CD4-positive, CD25-positive, alpha-beta regulatory T cell (primary cell): ENCODE measurements at places on chromosomes 7 and 10. TPM values are rescaled to one million over a fixed set of nuclear protein-coding genes. Genes with fewer than 3 reads are reported as not detected.

- DNase-seq = no peak
Measured at GRCh38 chr7:51308265-51308664, 8.3 kb downstream of the COBL start.

- DNase-seq = no peak
Measured at GRCh38 chr7:90625562-90625961, 29.4 kb downstream of the CDK14 start.

DNA sequence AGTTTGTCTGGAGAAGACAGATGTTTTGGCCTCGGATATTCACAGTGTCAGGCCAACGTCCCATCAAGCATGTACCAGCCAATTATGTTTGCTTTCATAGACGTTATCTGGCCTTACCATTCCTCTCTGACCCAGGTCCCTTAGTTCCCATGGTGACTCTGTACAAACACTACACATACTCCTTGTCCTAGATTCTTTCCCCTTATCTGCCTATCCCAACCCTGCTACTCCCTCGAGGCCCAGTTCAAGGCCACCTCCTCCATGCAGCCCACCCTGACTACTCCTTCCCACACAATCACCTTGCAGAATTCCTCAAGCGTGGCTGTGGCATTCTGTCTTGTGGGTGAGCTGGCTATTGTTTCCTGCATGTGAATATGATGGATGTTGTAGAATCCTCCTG, 155.2 kb downstream of the PRKAG2 start:
- DNase-seq = no peak

DNA sequence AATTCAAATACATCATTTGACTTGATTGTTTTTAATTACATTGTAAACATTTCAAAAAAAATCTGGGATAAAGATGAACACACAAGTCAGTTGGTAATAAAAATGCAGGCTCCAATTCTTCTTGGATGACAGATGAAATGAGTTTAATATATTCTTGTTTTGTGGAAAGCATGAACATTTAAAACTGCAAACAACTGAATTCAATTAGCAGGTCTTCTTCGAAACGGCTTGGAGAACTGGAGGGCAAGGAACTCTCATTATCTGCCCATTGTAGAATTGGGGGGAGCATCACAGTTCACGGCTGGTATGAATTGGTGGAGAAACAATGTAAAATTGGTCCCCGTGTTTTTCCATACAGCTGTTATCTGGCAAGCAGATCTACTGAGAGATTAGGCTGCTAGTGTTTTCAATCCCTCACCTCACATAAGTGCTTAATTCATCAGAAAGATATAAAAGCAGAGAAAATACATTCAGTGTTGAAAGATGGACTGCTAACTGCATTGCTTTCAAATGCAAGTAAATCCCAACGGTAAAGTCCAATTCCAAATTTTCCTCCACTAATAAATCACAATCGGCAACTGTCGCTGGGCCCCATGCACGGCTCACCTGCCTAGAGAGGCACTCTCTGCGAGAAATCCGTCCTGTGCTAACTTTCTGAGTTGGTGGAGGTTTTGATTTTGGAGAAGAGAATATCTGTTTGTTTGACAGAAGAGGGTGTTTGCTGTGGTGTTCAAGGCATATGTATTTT, 199.5 kb downstream of the ZNF438 start:
- DNase-seq = no peak

DNA sequence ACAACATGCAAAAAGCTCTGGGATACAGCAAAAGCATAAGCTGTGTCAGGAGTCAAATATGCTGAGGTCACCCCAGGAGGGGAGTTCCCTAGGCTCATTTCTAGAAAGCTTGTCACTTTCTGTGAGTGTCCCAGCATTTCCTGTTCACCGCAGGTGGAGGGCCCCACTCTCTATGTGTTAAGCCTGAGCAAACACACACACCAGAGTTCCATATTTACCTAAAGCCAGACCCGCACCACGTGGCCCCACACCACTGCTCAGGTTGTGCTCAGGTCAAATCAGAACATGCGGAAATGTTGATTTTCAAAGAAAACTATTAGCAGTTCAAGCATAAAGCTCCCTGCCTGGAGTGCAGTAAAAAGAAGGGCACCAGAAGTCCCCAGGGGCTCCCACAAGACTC, 259.6 kb upstream of the PPP2R2D start:
- DNase-seq = no peak

The TBXAS1 gene
- polyA plus RNA-seq = 5.2 TPM

GRCh38 chr10:112131346-112131745, 52.2 kb downstream of the GPAM start:
- no peak for DNase-seq

GRCh38 chr7:121302214-121302745, 26.5 kb upstream of the WNT16 start:
- no peak for DNase-seq

DNA sequence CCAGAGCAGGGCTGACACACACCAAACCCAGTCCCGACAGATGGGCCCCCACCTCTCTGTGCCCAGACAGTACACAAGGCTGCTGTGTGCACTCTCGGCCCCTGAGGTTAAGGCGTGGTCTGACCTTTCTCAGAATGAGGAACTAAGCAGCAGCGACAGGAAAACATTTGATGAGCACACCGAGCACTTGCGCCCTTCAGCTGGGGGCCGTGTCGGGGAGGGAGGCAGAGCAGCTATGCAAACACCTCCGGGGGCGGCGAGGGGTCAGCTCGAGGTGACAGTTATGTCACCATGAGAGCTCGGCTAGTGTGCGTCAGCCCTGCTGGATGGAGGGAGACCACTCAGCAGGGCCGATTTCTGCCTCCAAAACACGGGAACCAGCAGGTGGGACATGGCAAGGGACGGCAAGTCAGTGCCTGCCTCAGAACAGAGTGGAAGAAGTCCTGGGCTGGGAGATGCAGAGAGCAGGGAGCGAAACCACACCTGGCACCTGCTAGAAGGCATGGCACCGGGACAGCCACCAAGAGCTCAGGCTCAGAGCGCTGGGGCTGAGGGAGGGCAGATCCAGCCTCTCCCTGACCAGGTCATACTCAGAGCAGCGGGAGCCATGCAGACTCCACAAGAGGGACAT, 57.4 kb downstream of the CHST15 start:
- no peak for DNase-seq

- DNase-seq = no peak
Measured at GRCh38 chr10:113953505-113954272, 90.0 kb upstream of the ADRB1 start.

The CHCHD3 gene
- polyA plus RNA-seq = 42.3 TPM

- DNase-seq = no peak
Measured at GRCh38 chr10:90652519-90652918, 205.3 kb downstream of the HTR7 start.

DNA sequence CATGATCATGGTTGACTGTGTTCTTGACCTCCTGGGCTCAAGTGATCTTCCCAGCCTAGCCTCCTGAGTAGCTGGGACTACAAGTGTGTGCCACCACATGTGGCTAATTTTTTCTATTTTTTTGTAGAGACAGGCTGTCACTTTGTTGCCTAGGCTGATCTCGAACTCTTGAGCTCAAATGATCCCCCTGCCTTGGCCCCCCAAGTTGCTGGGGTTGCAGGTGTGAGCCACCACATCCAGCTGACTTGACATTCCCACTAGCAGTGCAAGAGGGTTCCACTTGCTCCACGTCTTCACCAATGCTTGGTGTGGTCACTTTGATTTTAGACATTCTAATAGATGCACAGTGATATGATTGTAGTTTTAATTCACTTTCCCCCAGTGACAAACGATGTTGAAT, 25.1 kb downstream of the CYP26A1 start:
- DNase-seq = no peak

DNA sequence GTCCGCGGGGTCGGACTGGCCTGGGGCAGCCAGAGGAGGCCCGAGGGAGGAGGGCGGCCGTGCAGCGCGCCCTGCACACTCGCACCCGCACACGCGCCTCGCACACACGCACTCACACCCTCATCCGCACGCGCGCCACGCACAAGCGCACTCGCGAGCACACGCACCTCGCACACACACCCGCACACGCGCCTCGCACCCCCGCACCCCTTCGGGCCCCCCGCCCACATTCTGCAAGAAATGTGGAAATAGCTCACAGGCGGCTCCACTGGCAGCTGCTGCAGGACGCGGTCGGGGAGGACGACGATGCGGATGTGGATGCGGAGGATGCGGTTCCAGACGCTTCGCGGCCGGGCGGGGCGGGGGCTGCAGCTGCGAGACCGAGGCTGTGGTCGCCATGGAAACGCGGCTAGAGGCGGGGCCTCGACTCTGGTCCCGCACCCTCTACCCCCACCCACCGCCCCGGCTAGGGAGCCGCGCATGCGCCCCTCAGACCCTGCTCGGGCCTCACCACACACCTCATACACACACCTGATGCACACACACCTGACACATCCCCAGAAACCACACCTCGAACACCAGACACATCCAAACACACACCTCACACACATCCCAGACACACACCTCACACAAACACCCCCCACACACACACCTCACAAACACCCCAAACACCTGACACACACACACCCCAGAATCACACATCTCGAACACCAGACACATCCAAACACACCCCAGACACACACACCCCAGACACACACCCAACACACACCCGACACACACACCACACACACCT, at the start of gene CALY:
TSS of gene CALY (minus strand) at position 320 of the 793 bp plus-strand sequence. CDS start 7,907 bp downstream, outside the sequence.
- DNase-seq = peak; percentile 90

The BMPER gene
- not detected for polyA plus RNA-seq

DNA sequence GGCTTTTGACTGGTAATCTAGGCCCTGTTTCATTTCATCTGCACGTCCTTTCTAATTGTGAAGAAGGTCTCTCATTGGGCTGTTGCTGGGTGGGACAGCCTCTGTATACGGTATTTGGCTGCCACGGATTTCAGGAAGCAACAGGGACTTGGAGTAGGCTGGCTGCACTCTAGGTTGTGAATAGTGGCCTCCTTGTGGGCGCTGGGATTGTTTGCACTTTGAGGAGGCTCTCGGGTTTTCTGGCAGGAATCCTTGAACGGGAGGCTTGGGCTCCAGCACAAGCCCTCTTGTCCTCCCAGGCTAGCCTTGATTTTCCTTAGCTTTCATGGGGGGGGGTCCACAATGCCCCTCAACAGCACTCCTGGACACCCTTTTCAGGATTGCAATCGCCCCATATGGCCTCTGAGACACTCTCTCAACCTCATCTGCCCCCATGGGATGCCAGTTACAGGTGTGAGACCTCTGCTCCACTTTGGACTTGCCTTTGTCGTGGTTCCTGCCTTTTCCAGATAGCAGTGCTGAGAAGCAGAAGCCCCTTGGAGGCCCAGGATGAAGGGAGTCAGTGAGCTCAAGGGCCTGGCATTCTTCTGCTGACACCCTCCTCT, 33.9 kb upstream of the ZNF273 start:
- no peak for DNase-seq

GRCh38 chr10:93751124-93751523, 6.6 kb upstream of the LGI1 start:
- DNase-seq = no peak

The PKD1L1 gene
- polyA plus RNA-seq = 0.02 TPM

- no peak for DNase-seq
Measured at GRCh38 chr10:33041783-33042437, 83.9 kb upstream of the ITGB1 start.

GRCh38 chr10:73768881-73769280, 13.0 kb upstream of the CHCHD1 start:
- peak; percentile 74 for DNase-seq

GRCh38 chr7:121006711-121007315, 18.3 kb downstream of the CPED1 start:
- no peak for DNase-seq

The TMEM225B gene
- 1.1 TPM for polyA plus RNA-seq

The NANOS1 gene
- not detected for polyA plus RNA-seq

DNA sequence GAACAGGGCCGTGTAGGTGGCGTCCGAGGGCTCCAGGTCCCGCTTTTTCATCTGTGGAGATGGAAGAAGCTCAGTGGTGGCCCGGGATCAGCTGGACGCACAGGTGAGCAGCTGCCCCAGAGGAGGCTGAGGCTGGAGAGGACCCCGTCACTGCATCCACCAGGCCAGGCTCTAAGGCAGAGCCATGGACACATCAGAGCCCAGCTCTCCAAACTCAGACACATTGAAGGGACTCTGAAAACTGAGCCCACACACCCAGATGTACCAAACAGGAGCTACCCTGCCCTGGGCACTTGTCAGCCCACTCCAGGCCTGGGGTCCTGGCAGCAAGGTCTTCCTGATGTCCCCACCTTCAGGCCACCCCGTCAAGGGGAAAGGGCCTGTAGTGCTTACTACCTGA, 8.8 kb downstream of the PTCD1 start:
- no peak for DNase-seq

- DNase-seq = no peak
Measured at GRCh38 chr10:131874991-131875451, 25.8 kb upstream of the PPP2R2D start.

GRCh38 chr7:6615723-6616555, 529 bp downstream of the ZNF853 start:
- no peak for DNase-seq

The CYP2W1 gene
- not detected for polyA plus RNA-seq

The NPTX2 gene
- polyA plus RNA-seq = not detected

DNA sequence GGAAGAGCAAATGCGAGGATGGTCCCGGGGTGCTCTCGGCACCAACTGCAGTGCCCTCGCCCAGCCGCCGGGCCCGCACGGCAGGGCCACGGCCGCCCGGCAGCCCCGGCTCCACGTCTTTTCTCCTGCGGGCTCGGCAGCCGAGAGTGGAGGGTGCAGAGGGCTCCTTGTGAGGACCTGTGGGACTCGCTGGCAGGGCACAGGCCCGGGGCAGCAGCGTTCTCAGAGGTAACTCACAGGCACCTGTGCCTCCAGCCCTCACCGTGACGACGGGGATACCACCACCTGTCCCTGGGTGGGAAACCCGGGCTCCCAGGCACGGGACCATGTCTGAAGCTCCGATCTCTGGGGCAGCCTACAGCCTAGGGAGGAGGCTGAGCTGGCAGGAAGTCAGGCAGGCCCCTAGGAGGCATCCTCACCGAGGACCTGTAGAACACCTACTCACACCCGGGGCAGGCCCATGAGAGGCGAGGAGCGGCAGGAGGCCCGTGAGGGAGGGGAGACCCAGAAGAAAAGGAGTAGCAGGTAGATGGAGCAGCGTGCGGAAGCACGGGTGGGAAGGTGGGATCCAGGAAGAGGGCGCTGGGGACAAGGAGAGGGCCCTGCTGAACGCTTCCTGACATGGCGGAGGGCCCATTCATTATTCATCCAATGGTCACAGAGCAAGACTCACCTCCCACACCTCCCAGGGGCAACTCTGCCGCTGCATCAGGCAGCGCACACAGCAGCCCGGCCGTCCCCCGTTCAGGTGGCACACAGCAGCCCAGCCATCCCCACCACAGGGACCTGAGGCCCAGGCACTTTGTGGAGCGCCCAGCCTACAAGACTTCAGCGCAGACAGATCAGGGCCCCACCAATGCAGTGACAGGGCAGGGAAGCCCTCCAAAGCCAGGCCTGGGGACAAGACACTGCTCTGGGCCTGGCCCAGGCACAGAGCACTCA, 244.9 kb downstream of the MAD1L1 start:
- DNase-seq = peak; percentile 44

The TMEM236 gene
- 0.13 TPM for polyA plus RNA-seq

GRCh38 chr10:113882240-113882639, 27.8 kb downstream of the NHLRC2 start:
- DNase-seq = no peak

DNA sequence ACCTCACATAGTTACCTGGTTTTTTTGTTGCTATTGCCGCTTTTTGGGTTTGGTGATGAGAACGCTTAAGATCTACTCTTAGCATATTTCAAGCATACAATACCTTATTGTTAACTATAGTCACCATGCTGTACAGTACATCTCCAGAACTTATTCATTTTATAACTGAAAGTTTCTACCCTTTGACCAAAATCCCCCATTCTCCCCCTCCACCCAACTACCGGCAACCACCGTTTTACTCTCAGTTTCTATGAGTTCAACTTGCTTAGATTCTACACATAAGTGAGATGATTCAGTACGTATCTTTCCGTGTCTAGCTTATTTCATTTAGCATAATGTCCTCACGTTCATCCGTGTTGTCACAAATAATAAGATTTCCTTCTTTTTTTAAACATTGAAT, 86.7 kb upstream of the IL6 start:
- no peak for DNase-seq

The CDC14C gene
- polyA plus RNA-seq = not detected

The MRC1 gene
- 0.24 TPM for polyA plus RNA-seq
